ENCODE measurements at places on chromosomes 12 and 14. TPM values are rescaled to one million over a fixed set of nuclear protein-coding genes. Genes with fewer than 3 reads are reported as not detected.

ALG10 gene
- total RNA-seq, result 13.5 TPM

LIN7A gene
- total RNA-seq, result 1.8 TPM

GLS2 gene
- total RNA-seq, result not detected

CLEC2A gene
- not detected for total RNA-seq

TNFAIP2 gene
- total RNA-seq, result 35.7 TPM

HOXC11 gene
- total RNA-seq, result not detected

SYNDIG1L gene
- not detected for total RNA-seq

HSPA2 gene
- total RNA-seq, result 3.6 TPM

TEAD4 gene
- 19.8 TPM for total RNA-seq

KRT83 gene
- not detected for total RNA-seq

THAP2 gene
- 6.2 TPM for total RNA-seq
